NCI-H2227 treated with DMSO at 0.1 percent for 48 hours (cell line): ENCODE measurements at places on chromosomes 11 and 22.
A peak's percentile ranks its signal among the peaks of the same experiment; 100 is the strongest.

DNA sequence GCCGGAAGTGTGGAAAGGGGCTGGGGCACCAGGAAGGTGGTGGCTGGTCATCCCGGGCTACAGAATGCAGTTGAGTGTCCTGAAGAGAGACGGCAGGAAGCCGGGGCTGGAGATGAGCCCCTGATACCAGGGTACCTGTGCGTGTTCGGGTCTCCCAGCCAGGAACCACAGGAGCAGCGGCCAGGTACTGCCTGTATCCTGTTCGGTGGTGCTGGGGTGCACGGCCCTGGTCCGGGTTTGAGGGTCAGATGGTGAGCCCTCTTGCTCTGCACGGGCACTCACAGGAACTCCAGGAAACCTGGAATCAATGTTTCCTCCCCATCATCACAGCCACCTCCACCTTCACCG is 253.1 kb upstream of the B3GAT1 start:
- no peak for DNase-seq

DNA sequence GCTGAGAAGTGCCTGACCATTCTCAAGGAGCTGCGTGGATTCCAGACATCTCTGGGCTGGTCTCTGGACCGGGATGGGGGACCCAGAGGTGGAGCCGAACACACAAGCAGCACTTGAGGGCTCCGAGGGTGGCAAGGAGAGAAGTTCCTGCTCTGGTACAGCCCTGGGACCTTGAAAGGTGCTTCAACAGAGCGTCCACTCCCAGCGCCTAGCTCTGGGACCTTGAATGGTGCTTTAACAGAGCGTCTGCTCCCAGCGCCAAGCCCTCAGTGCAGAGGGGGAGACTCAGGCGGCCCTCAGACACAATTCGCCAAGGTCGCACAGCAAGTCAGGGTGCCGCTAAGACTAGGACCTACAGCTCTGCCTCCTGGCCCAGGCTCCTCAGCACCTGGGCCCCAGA is 10.6 kb upstream of the NPAS4 start:
- no peak for DNase-seq

GRCh38 chr22:25447067-25447685 is 117.3 kb upstream of the GRK3 start:
- DNase-seq = no peak

DNA sequence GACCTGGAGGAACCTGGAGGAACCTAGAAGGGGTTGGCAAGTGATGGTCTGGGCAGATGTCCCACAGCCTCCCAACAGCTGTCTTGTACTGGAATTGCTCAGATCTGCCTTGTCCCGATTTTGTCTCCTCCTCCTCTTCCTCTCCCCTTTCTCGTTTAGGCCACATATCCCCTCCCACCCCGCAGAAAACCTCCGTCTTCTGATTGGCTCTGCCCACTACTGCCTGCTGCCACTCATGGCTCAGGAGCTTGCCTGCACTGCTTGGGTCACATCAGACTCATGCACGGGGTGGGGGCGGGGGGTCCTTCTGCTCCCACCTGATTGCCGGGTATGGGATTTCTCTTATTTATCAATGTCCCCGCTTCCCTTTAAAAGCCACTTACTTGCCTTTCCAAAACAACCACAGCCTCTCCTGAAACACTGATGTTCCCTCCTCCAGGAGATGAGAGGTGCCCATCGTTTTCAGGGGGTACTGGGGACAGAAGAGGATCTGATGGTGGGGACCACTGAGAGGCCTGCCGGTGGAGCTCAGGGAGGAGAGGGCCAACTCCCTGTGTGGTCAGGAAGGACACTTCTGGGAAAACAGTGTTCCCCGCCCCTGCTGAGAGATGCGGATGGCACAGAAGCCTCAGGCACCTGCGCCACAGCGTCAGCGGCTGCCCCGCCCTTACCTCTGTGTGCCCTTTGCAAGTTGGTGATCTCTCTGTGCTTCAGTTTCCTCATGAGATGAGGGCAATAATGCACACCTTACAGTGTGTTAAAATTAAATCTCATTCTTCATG is 14.7 kb downstream of the TOM1 start:
- DNase-seq = no peak

DNA sequence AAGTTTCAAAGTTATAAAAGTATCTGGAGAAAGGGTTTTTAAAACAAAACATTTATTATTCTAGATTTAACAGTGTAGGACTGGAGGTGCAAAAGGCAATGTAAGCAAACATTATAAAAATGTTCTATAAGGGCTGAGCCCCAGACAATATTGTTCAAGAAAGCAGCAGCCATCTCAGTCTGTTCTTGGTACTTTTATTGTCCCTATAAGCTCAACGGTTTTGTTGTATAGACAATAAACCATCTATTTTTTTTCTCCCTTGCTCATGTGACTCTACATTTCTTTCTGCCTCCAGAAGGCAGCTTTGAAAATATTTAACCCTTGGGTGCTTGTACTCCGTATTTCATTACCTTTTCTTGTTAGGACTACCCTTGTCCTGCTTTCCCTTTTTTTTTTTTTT is 25.2 kb upstream of the NXPE2 start:
- DNase-seq = no peak

DNA sequence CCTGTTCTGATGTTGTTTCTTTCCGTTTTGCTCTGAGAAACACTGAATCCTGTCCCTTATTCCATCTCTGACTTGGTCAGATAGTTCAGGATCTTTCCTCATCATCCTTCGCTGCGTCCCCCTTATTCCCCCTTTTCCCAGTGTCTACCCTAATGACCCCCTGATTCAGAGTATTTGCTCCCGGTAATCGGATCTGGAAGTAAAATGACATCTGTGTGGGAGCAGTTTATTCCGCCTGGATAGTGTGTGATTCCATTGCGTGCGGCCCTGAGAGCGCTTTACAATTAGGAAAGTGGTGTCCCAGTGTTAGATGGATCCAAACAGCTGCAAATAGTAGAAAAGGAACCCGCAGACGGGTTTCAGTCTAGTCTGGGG is 606 bp downstream of the DRG1 start:
- DNase-seq = no peak

GRCh38 chr11:20844630-20845029 is 175.2 kb downstream of the NELL1 start:
- DNase-seq = no peak

DNA sequence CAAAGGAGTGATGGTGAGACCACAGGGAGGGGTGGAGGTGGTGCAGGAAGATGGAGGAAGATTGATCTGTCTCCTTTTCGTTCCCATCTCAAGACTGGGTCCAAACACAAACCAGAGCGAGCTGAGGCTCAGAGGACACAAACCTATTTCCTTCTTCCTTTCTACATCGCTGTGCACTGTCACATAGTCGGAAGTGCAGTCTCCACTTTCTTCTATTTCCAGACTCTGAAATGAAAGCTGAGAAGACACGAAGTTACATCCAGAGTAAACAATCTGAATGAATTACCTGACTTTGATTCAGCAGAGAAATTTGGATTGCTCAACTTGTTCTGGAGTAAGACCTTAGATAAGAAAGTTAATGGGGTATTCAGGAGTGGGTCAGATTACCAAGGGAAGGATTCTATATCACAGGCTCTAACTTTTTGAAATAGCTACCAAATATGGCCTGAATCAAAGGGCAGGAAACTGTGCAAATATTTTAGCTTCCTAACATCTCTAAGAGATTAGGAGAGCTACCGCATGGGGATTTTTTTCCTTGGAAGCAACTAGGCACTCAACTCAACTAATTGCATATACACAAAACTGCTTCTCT is 14.4 kb downstream of the OVCH2 start:
- DNase-seq = no peak

DNA sequence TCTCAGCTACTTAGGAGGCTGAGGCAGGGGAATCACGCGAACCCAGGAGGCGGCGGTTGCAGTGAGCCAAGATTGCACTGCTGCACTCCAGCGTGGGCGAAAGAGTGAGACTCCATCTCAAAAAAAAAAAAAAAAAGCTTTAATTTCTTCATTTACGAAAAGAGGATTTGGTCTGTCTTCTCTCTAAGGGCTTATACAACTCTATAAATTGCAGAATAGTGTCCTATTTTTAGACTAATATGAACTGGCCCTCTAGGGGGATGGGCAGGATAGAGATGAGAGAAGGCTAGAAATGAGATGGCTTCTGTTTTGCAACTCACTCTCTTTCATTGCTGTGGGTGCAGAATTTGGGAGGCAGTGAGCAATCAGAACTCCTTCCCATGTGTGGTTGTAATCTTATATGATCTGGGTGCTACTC is 11.3 kb downstream of the MAML2 start:
- DNase-seq = no peak

DNA sequence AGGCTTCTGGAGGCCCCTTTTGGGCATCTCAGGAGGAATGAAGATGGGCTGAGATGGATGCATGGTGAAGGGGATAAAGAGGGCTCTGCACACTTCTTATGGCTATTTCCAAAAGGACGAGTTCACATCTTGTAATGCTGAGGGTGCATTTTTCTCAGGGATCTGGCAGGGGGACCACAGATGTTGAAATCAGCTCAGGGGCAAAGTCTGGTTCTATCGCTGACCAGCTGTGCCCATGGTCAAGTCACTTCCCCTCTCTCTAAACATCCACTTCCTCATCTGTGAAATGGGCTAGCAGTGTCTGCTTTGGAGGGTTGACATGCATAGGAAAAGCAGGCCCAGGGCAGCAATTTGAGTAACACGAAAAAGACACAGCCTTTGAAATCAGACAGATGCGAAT is 26.5 kb downstream of the LHFPL7 start:
- no peak for DNase-seq

- DNase-seq = peak; percentile 25
Measured at GRCh38 chr11:44761551-44761961, 34.8 kb downstream of the TSPAN18 start.

DNA sequence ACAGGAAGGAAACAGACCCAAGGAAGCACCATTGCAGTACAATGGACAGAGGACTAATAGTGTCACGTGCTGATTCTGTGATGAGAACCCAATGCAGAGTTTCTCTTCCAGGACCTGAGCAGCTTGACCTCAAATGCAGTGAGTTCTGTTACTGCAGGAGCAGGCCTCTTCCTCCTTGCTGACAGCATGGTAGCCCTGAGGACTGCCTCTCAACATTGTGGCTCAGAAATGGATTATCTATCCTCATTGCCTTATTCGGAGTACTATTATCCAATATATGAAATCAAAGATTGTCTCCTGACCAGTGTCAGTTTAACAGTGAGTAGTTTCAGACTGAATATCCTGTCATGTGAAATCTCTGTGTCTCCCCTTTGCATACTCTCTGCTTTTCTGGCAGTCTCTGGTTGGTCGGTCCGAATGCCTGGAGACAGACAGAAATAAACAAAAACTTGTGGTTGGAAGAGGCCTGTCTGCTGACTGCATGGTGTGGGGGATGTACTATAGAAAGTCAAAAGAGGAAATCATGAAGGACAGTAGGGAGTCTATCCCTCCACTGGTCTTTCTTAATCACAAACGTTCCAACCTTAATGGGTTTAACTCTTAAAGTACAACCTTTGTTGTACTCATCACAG is 6.9 kb upstream of the MS4A14 start:
- DNase-seq = no peak

GRCh38 chr11:47268448-47269001 is 1.4 kb upstream of the MADD start:
- no peak for DNase-seq

GRCh38 chr11:72592698-72593495 is 81.3 kb downstream of the PDE2A start:
- DNase-seq = no peak

DNA sequence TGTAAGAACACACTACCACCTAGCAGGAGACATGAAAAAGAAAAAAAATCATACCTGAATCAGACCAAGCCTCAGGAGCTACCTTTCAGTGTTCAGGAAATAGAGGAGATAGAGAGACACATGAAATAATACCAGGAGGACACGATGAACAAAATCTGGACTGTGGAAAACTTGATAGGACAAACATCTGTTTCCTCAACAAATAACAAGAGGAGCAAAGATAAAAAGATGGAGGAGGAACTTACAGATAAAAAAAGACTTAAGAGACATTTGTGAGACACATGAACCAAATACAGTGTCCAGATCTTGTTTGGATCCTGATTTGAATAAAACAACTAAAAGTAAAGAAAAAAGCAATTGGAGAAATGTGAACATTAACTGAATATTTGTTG is 12.4 kb upstream of the KCNE3 start:
- no peak for DNase-seq

DNA sequence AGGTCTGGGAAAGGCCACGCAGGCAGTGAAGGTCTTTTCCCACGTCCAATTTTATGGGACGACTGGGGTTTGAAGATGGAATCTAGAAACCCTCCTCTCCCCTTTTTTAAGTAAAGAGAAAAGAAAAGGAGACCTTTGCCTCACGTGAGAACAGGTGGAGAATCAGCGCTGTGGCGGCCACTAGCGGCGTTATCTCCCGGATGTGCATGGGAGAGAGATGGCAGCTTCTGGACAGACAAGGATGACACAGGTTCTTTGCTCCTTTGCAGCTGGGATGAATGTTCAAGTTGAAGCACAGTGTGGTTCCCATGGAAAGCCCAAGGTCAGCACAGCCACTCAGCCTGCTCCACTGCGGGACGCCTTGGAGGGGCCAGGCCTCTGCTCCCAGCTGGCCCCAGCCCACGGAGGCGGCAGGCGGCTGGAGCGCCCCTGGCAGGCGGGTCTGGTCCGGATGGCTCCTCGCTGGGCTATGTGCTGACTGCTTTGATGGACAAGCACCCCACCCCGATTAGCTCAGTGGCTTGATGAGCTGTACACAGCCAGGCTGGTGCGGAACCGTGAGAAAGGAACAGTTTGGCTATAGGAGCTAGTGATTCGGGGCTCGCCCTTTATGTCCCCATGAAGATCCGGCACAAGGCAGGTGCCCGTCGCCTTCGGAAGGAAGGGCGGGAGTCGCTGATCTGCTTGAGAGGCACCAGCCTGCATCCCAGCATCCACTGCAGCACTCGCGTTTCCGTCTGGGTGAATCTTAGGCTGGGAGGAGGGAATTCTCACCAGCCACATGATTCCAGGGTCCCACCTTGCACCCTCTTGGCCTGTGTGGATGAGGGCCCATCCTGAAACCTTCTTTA is 14.5 kb upstream of the BID start:
- no peak for DNase-seq

DNA sequence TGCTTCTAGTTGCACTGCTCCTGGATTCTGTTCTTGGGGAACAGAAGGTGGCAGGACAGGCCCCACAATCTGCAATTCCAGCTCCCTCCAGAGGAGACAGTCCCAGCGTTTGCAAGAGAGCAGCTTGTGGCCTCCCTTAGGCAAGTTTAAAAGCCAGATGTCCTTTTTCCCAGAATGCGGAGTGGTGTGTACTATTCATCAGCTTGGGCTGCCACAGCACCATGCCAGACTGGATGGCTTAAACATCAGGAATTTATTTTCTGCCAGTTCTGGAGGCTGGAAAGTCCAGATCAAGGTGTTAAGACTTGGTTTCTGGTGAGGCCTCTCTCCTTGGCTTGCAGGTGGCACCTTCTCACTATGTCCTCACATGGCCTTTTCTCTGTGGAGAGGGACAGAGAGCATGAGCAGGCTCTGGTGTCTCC is 11.7 kb downstream of the MIAT start:
- DNase-seq = no peak

DNA sequence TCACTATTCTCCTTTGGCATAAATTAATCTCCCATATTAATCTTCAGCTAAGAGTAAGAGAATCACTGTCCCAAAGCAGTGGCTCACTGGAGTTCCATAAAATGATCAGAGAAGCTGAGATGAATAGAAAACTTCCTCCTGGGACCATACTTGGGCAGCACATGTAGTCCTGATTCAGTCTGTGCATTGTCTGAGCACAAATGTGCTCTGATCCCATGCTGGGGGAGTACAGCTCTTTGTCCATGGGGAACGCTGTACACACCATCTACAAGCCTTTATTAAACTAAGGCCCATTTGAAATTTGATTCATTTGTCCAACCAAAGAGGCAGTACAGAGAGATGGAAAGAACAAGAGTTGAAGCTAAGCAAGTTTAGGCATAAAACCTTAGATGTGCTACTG is 147.4 kb upstream of the PGR start:
- no peak for DNase-seq
